ENCODE measurements at places on chromosomes 6 and 20. TPM values are rescaled to one million over a fixed set of nuclear protein-coding genes. Genes with fewer than 3 reads are reported as not detected.

DNA sequence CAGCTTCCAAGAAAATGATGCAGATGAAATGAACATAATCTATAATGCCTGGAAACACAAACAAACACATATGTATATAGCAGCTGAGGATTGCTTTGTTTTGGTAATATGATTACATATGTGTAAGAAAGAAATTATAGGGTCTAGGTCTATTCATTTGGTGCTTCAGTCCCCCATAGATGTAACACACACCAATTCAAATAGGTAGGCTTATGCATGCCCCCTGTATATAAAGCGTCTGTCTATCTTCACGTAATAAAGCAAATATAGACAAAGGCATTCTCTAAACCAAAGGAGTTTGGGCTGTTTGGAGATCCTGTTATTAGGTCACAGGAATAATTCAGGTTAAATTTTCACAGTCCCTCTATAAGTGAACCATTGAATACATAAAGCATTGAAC is 270.4 kb upstream of the SGK1 start:
- DNase-seq, result no peak

PPP1R14C gene
- not detected for polyA plus RNA-seq

DNA sequence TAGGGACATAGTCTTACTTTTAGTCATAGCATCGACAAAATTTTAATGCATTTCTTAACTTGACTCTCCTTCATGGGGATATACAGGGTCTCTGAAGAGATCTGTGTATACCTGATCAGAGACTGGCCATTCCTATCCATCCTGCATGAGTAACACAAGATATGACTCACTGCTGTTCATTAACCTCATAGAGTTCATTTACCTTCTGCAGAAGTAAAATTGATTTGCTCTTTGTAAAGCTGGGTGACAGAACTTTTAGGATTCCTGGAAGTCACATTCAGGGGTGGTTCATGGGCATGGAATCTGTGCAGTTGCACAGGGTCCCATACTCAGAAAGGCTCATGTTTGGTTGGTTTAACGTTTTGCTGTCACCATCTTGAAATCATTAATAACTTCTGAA is 53.2 kb downstream of the PDE7B start:
- no peak for DNase-seq

DNA sequence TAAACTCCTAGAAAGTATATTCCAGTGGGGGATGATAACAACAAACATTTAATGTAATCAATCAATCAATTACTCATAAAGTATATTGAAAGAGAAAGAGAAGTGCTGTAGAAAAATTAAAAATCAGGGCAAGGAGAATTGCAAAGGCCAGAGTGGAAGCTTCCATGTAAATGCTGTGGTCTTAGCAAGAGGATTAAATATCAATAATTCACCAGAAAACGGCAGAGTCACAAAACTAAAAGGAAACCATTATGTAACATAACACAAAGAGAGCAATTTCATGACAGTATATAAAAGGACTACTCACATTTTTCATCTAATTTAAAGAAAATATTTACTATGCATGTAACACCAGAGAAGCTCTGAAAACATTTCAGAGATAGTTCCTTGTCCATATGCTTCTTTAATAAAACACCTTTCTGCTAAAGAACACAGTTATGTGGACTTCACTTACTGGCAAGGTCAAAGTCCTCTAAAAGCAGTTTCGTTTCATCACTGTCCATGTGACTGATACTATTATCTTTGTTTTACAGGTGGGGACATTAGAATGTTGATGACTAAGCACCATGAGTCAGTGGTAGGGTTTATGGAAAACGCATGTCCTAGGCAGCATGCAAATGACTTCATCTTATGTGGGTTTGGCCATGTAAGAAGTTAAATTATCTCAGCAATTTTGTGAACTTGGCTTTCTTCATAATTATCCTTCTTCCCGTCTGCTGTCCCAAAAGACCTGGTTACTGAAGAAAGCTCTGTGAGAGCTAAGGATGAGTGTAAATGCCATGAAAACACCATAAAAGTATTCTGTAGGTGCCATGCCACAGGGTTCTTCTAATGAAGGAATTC is 185.8 kb upstream of the TENT5A start:
- peak; percentile 93 for DNase-seq

DNA sequence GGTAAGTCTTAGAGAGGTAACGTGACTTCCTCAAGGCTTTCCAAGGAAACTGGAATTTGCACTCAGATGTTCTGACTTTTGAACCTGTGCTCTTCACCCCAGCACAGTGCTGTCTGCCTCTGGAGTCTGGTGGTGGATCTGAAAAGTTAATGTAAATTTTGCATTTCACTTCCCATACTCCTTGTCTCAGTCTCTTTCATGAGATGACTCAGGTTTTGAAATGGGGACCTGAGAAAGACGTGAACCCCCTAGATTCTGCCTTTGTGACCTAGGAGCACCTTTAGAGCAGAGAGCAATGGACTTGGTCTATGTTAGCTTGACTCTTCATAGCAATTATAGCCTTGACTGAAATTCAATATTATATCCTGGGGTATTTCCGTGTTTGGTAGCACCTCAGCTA is 223.0 kb downstream of the QKI start:
- no peak for DNase-seq
